ENCODE measurements at places on chromosomes 12 and 14.

GRCh38 chr12:57844709-57845477 lies 1.6 kb downstream of the CTDSP2 start:
- peak; percentile 82 for DNase-seq

DNA sequence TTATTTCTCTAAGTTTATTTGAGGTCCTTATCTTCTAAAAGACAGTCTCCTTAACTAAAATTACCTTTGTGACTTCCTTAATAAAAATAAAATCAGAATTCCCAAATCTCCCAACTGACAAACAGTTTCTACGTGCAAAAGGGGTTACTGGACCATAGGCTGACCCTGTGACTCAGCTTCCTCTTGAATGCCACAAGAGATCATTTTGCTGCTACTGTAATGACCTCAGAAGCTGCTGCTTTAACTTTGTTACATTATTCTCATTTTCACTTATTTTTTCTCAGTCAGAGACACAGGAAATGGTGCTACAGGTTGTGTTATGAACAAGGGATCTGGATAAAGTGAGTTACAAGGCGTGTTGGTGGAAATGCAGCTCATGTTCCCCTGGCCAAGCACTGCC lies 132.2 kb upstream of the TMTC2 start:
- no peak for DNase-seq

DNA sequence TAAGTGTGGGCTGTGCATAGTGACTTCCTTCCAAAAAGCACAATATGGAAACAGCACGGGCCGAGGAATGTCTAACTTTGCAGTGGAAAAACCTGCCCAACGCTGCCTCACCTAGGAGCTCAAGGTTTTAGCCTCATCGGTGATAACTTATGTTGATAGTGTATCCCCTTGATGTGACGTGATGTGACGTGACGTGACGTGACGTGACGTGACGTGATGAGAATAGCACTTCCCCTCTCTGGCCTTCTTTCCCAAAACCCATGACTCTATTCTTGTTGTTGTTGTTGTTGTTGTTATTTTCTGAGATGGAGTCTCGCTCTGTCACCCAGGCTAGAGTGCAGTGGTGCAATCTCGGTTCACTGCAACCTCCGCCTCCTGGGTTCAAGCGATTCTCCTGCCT lies 64.5 kb downstream of the KCNK13 start:
- no peak for DNase-seq

DNA sequence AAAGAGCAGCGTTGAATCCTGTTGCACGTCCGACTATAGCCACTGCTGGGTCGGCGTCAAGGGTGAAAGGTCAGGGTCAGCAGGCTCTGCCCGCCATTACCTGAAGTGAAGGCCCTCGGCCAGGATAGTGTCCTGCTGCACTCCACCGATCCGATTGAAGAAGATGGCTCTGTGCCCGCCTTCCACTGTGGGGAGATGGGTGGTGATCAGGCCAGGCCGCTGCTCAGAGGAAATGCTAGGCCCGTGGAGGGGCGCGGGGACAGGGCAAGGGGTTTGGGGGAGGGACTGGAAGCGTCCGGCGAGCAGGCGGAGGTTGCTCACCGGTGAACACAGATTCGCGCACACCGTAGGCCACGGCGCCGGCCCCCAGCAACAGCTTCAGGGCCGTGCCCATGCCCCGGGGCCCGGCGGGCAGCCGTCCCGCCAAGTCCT lies 352 bp downstream of the PHB2 start:
- no peak for DNase-seq

GRCh38 chr12:8991371-8992345 lies 2.3 kb downstream of the KLRG1 start:
- no peak for DNase-seq

GRCh38 chr14:77032491-77032843 lies 4.0 kb upstream of the IRF2BPL start:
- no peak for DNase-seq

- no peak for DNase-seq
Measured at GRCh38 chr14:70660967-70661893, 19.5 kb downstream of the TTC9 start.

DNA sequence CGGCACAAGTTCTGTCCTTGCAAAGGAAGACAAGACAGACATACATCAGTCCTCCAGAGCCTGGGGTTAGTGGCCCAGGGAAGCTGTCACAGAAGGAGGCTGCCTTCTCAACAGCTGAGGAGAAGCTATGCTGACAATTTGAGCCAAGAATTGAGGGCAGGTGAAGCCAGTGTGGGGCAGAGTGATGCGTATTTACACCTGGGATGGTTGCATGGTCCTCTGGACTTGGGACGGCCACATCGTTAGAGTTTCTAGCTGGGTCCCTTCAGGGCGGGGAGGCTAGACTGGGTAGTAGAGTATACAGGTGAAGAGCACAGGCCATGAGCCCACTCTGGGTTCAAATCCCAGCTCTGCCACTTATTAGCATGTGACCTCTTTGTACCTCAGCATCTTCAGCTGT lies 16.5 kb downstream of the KRT85 start:
- DNase-seq = no peak

- DNase-seq = no peak
Measured at GRCh38 chr14:67986131-67986841, 166.7 kb downstream of the RAD51B start.

GRCh38 chr12:110234755-110235154 lies 46.3 kb upstream of the ATP2A2 start:
- DNase-seq = no peak

GRCh38 chr12:63821781-63822251 lies 22.7 kb upstream of the SRGAP1 start:
- no peak for DNase-seq

- DNase-seq = no peak
Measured at GRCh38 chr12:49017891-49018260, 700 bp downstream of the PRKAG1 start.

- DNase-seq = no peak
Measured at GRCh38 chr12:58503731-58504130, 416.6 kb downstream of the LRIG3 start.

DNA sequence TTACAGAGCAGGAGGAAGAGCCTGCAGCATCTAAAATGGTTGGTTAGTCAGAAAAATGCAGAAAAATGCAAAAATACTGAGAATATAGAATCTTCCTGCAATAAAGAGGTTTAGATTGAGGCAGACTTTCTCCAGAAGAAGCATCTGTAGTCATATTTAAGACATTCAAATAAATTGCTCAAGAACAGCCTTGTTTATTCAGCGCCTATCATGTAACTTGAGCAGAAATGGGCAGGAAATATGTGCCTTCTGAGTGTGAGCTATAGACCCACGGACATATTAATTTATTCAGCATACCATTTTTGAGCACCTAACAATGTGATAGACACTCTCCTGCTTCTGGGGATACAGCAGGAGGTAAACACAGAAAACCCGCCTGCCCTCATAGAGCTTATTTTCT lies 102.0 kb upstream of the HIF1A start:
- no peak for DNase-seq

GRCh38 chr14:103084021-103084919 lies at the start of gene LBHD2:
Gene LBHD2 (plus strand): TSS chr14:103084210. CDS start chr14:103086013, 1,803 bp downstream.
- peak; percentile 46 for DNase-seq

DNA sequence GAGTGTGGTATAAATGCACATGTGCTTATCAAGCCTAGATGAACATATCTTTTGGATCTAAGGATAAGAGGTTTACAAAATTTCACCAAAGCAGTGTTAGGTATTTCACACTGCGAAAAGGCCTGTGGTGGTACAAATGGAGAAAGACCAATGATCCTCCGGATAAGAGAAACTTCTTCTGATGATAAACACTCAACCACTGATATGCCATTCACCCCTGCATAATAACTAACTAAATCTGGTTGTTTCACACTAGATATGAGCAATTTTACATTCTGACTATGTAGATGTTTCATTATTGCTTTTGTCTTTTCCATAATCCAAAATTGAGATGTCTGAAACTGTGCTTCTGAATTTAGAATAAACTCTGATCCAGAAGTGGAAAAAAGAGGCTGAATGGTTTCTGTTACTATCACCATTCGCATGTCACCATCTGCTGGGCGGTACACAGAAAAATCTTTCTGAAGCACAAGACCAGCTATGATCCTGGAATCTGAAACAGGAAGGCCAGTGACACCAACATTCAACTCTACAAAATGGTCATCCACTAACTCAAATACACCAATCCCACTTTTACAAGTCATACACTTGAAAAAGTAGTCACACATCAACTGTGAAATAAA lies 1.3 kb downstream of the BBS10 start:
- DNase-seq = no peak

- DNase-seq = peak; percentile 94
Measured at GRCh38 chr12:55742719-55743405, at the start of gene GDF11. Gene GDF11 (plus strand): TSS chr12:55743122. CDS start chr12:55743317, 195 bp downstream.

DNA sequence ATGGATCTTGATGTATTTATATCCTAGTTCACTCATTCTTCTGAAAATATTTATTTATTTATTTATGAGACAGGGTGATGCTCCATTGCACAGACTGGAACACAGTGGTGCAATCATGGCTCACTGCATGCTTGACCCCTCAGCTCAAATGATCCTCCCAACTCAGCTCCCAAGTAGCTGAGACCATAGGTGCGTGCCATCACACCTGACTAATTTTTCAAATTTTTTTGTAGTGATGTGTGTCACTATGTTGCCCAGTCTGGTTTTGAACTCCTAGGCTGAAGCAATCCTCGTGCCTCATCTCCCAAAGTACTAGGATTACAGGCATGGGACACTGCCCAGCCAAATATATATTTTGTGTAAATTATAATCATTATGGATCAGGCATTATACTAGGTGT lies 595.6 kb upstream of the ATP2B1 start:
- DNase-seq = no peak

DNA sequence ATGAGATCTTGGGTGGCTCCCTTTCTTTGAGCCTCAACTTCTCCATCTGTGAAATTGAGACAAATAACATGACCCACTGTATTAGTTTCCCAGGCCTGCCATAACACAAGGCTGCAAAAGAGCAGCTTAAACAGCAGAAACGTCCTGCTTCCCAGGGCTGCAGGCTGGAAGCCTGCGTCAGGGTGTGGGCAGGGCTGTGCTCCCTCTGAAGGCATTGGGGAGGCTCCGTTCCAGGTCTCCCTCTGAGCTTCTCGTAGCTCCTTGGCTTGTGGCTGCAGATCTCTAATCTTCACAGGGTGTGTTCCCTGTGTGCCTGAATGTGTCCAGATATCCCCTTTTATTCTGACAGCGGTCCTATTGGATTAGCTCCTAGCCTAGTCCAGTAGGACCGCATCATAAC lies 147.1 kb downstream of the VRK1 start:
- no peak for DNase-seq

- peak; percentile 79 for DNase-seq
Measured at GRCh38 chr12:57754411-57755193, at the start of gene MARCHF9. Gene MARCHF9 (plus strand): TSS chr12:57755103. CDS start chr12:57755529, 426 bp downstream.

DNA sequence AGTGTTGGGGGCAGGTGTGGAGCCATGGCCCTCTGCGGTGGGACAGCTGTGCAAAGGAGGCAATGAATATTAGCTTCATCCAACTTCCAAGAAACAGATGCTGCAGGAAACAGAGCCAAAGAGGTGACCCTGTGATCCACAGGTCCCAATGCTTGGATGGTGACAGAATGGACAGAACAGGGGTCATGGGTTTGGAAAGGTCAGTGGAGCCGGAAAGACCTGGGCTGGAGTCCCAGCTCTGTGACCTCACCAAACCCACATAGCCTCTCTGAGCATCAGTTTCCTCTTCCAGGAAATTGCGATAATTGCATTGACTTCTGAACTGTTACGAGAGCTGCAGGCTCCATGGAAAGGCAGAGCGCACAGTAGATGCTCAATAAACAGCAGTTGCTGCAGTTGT lies 110.2 kb upstream of the GSC start:
- DNase-seq = no peak

DNA sequence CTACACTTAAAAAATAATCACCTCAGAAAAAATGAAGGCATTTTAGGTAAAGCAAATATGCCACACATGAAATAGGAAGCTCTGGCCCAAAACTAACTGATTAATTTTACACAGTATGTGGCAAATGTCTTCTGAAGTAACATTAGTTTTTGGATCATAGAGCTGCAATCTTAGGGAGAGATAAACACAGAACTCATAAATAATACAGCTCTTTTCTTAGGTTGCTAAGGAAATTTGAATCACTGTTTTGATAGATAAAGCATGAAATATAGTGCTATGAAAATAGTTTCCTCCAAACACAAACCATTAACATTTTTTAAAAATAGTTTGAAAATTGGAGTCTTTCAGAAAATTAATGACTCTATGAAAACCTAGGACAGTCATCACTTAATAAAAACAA lies 15.0 kb downstream of the RASSF9 start:
- DNase-seq = no peak

DNA sequence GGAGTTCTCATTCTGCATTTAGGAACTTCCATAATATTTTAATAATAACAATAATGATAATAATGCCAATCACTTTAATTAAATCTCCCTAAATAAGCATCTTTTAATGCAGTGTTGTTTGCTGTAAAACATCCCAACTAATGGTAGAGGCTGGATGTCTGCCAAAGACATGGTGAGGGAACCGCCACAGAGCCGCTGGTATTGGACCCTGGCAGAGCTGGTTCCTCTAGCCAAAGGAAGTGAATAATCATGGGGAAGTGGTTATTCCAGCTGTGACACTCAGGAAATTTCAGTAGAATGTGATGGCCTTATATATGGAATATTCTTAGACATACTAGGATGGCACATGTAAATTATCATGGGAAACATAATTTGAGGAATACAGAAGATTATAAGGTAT lies 483.3 kb downstream of the ZFP36L1 start:
- DNase-seq = no peak

- DNase-seq = no peak
Measured at GRCh38 chr12:87074781-87075180, 818.6 kb upstream of the MGAT4C start.

DNA sequence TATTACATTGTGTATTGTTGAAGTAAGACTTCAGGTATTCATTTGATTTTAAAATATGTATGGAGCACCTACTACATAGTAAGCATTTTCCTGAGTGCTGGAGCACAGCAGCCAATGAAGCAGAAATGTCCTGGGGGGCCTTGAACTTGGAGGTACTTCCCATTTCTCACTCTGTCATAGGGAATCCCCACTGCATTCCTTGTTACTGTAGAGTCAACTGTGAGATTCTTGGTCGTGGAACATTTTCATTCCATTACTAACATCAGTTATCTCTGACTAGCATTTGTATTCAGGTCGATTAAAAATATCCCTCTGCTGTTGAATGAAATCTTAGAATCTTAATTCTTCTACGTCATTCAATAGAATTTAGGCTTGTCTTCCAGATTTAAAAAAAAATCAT lies 66.7 kb downstream of the PDE3A start:
- no peak for DNase-seq

DNA sequence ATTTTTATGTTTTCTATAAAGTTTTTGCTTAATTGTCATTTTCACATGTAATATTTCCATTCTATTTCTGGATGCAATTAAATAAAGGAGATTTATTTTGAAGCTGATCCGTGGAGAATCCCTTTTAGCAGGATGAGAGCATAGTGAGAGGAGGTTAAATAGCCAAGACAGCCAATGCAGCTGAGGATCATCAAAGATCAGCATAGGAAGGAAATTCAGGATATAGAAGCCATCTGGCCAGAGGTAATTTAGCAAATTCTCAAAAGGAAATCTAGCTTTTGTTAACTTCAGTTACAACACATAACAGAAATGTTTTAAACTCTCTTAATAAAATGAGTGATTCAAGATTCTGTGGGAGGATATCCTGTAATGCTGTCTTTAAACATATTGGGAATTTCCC lies 122.8 kb upstream of the PDE3A start:
- no peak for DNase-seq

- DNase-seq = no peak
Measured at GRCh38 chr14:95374239-95374997, 54.7 kb upstream of the CLMN start.
